Omental fat pad (tissue), 4 donors: ENCODE measurements at places on chromosomes 6 and 20.

DNA sequence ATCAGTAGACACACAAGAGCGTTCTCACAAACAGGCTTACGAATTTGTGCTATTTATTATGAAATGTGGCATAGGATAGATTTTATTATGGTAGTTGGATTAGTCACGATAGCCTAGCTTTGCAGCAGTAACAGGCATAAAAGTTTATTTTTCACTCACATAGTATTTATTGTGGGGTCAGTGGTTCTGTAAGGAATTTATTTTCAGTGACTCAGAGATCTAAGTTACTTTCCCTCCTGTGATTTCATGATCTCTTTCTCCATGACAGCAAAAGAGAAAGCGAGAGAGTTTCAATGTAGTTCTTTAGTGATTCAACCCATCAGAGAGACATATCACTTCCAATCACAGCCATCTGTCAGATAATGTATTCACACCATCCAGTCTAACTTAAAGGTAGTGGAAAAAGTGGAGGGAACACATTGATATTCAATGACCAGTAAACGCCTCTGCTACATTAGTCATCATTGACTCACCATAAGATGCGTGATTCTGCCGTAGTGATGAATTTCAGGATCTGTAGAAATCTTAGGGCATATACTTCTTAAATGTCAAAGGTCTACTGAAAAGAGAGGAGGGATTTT, 605.5 kb downstream of the HDGFL1 start:
- no peak for DNase-seq

GRCh38 chr20:34669094-34669493, 7.8 kb downstream of the PIGU start:
- no peak for DNase-seq

- DNase-seq, result no peak
These were observed 80.6 kb downstream of the FNDC1 start for GRCh38 chr6:159249752-159250151.

DNA sequence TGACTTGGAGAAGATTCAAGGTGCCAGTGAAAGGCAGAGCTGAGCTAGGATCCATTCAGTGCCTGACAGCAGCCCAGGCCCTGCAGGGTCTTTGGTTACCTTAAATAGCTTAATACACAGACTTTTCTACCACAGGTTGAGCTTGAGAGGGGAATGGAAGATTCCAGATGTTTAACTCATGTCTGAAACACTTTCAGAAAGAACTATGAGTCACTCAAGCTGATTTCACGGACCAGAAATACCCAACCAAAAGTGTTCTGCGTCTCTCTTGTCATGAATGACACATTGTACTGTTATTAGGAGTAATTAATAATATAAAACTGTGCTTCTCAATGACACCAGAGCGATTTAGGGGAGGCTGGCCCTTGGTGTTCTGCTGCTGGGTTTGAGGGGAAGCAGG, 6.4 kb upstream of the PMEPA1 start:
- no peak for DNase-seq

DNA sequence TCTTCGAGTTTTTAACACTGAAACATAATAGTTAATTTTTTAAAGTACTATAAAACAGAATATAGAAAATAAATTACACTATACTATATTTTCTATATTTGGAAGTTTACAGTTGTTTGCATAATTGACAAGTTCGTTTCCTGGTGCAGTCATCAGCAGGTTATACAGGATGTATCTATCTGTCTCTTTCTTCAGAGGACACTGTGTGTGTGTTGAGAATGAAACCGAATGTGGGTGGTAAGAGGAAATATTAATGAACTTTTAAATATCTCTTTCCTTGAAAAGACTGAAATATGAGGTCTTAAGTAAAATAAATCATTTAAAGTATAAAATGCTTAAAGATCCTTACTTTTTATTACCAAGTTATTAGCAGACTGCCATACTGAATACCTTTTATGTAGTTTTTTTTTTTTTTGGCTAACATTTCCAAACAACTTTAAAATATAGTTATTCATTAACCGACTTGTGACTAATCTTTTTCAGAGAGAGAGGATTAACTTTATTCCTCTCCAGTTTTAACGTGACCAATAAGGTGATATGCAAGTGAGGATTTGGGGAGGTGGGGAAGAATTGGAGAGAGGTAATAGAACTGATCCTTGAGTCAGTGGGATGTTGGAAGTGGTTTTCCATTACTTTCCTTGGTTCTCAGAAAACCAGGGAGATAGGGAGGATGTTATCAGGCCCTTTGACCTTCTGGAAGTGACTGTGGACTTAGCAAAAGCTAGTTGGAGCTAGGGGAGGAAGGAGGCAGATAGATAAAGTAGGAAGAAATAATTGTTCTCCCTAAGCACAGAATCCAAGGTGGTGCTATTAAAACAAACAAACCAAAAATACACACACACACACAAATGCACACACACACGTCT, 380.0 kb upstream of the FLRT3 start:
- no peak for DNase-seq

DNA sequence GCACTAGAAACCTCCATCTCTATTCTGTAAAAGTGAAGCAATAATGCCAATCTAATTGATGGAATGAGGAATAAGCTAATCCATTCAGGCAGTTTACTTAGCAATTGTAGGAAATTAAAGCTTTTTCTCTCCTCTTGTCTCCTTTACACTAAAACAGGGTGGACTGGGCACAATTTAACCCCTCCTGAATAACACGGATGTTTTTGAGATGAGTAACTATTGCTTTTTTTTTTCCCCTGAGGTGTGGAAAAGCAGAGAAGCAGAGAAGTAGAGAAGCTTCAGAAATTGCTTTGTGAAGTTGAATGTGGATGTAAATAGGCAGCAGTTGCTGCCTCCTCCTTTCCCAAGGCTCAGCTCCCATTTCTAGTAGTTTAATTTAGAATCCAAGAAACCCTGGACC, 40.0 kb upstream of the GCNT2 start:
- no peak for DNase-seq

- no peak for DNase-seq
These were observed 24.0 kb downstream of the PGM3 start for GRCh38 chr6:83169106-83169505.

DNA sequence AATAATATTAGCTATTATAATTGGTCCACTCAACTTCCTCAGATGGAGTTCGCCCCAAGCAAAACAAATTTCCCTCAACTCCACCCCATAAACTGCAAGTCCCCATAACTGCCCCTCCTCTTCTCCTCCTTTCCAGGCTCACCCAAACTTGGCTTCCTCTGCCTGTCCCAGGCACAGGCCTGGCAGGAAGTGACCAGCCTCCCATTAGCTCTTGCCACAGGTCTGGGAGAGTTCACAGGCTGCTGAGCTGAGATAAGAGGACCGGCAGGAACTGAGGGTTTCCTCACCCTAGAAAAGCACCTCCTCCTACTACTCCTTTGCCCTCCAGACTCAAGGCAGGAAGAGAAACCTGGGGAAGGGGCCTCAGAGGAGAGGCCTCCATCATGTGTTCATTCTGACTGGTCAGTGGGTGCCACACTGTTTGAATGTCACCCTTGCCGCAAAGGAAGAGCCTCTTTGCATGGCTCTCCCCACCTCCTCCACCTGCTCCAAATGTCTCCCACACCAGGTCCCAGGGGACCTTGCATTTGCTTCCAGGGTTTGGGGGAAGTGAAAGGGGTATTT, 24.5 kb upstream of the SMIM29 start:
- DNase-seq, result no peak

DNA sequence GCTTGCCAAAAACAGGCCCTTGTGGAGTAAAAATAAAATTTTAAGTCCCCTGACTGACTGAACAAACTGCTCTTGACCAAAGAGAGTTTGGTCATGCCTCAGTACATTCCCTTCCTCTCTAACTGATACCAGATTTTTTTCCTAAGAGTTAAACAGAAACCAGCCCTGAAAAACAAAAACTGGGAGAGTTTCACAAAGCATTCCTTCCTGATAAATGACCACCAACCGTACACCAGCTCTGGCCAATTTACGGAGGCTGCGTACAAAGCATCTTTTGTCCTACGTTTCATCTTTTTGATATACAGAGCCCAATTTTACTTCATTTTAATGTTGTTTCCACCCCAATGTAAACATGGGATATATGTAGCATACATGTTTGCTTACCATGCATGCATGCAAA, 477.4 kb upstream of the HTR1E start:
- no peak for DNase-seq

- no peak for DNase-seq
These were observed 58.9 kb downstream of the RREB1 start for GRCh38 chr6:7166410-7167293.

DNA sequence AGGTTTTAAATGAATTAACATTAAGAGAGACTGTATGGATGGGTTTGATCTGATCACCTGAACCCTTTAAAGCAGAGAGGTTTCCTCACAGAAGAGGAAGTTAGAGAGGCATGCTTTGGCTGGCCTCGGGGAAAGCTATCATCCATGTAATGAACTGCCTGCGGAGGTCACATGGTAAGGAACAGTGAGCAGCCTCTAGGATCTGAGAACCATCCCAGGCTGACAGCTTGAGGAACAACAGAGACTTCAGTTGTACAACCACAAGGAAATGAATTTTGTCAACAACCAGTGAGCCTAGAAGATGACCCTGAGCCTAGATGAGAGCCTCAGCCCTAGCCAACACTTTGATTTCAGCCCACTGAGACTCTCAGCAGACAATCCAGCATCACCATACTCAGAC, 2.9 kb upstream of the COL21A1 start:
- no peak for DNase-seq

GRCh38 chr20:939606-940005, 23.5 kb upstream of the ANGPT4 start:
- DNase-seq, result no peak

DNA sequence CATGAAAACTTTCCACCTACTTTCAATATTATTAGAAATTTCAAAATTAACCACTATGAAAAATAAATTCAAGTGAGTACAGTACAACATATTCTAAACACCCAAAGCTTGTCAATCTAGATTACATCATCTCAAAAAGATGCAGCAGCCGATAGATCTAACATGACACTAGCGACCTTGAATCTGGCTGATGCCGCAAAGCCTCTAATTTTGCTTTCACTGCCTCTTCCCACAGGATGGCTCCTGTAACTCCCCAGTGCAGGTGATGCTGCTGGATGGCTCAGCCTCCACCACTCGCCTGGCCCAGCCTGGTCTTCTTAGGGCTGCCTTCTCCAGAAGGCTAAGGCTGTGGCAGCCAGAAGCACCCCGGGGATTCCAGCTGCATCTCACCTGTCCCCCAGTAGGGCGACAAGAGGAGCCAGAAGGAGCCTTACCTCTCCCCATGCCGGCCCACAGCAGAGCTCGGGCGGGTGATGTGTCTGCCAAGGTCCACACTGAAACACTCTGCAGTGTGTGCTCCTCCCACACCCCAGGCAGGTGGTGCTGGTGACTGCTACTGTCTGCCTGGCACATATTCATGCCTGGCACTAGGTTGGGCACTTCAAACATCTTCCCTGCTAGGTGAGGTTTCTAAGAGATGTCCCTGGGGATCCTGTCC, 82.1 kb downstream of the SLC23A2 start:
- no peak for DNase-seq

DNA sequence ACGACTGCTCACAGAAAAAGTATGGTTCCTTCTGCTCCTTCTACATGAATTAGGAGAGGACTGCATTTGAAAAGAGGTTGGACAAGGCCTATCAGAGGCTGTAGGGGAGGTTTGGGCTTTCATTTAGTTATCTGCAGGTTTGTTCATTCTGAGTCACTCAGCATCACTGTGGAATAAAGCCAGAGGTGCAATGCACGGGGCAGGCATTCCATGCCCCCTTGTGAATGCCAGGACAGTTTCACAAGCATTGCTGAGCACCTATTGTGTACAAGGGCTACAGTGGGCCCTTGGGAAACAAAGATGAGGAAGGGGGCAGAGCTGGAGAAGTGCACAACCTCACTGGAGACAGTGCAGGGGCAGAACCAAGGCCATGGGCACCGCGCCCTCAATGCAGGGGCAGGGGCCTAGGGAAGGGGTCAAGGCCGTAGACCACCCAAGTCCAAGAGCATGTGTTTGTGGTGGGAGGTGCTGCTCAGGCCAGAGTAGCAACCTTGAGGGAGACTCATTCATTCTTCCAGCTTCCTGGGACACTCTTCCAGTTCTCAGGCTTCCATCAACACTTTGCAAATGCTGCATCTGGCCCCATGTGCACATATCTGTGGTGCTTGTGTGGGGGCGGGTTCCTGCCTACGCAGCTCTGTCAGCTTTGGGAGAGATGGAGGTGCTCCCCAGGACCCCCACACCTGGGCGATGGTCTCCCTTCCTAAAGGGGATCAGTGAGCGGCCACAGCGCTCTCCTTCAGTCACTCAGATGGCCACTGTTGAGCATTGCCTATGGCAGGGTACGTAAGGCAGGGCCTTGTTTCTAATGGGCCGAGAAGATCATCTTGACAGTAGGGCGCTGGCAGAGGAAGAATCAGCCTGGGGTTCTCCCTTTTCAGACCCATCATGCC, 204.5 kb downstream of the SYNDIG1 start:
- no peak for DNase-seq

DNA sequence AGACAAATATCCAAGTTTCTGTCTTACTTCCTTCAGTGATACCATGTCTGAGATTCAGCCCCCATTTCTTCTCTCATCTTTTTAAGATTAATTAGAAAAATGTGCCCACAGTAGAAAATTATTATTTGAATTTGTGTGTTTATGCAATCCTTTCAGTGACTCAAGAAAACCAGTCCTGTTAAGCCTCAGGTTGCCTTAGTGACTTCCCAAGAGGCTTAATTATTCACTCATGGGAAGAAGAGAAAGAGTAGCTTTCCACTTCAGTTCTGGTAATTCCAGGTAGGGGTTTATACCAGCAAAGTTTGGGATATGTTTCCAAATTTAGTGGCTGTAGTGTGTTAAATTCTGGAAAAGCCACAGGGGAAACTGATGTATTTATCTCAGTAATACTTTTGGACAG, 149.1 kb downstream of the RIMS1 start:
- DNase-seq, result no peak

DNA sequence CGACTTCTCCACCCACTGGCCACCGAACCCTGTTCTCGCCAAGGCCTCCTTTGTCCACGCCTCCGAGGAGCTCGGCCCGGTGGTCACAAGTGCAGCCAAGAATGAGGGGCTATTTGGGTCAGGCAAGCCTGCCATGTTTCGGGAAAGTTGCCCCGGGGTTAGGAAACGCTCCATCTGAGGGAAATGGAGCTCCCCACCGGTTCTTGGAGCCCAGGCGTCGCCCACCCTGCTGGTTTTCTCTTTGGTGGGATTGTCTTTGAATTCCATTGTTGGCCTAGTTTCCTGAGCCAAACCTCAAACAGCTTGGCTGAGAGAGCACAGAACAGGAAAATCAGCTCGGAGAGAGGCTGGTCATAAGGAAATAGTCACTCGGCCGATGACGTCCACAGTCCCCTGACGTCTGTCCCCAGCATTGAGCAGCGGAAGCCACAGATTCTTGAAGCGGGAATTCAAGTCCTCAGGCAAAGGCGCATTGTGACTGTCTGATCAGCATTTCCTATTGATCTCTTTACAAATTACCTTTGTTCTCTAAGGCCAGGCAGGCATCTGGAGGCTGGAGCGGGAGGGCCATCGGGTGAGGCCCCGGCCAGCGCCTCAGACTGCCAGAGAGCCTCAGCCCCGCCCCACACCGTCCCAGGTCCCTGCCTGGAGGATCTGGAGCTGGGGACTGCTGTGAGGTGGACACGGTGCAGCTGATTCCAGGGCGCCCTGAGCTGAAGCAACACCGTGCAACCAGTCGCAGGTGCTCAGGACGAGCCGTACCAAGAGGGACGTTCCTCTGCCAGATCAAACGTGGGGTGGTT, 138.6 kb downstream of the DLL1 start:
- no peak for DNase-seq

GRCh38 chr20:9087531-9088217, 18.8 kb downstream of the PLCB4 start:
- no peak for DNase-seq

GRCh38 chr6:168139121-168139520, 60.1 kb upstream of the FRMD1 start:
- no peak for DNase-seq
